ENCODE measurements at places on chromosomes 6 and 20.

DNA sequence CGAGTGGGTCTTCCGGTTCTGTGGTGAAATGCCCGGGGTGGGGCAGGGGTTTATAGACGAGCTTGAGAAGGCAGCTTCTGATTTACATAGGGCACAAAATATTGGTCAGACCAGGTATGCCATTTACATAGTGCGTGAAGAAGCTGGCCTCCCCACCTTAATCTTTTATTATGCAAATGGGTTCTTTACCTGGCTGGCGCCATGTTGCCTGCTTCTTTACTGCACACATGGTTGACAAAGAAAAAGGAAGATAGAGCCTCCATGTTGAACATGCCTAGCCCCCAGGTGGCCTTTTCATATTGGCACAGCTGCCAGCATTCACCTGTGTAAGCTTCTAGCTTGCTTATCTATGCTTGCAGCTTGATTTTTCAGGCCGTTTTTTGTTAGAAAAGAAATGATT, 276.2 kb downstream of the PHACTR1 start:
- DNase-seq = no peak

GRCh38 chr6:135657207-135657606, 159.7 kb upstream of the AHI1 start:
- no peak for DNase-seq

DNA sequence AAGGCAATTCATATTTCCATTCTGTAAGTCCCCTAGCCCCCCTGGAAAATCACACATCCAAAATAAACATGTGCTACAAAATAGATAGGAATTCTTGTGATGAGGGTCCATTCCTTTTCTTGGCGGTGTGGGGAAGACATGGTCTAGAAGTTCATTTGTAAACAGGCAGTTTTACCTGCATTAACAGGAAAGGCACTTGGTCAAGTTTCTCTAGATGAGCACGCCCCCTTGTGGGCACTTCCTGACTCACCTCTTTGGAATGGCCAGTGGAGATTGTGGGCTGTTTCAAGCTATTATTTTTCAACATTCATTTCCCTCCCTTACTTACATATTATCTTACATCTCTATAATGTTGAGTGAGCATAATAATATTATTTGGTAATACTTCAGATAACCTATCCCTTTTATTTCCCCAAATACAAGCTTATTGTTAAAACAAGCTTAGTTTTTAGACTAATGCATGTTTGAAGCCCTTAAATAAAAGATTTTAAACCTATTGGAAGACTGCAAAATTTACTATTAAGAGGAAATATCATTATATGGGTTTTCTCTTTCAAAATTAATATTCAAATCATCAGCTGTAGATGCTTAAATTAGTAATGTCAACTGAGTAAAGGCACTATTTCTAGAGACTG, 92.1 kb downstream of the TASP1 start:
- DNase-seq = no peak

DNA sequence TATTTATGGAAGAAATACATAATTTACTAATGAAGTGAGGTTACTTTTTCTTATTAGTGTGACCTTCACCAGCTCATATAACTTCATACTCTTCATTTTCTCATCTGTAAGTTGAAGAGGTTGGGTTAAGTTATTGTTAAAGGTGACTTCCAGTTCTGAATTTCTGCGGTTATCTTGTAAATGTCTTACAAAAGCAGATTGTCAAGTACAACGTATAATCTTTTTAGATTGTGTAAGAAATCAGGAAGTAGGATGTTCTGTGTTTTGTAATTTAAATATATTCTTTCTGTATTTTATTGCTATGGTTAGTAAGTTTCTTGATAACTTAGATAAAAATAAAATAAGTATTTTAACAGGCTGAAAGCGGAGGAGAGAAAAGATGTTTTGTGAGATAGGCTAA, 12.0 kb downstream of the WTAP start:
- no peak for DNase-seq

- DNase-seq = no peak
These were observed 5.9 kb downstream of the TP53TG5 start for GRCh38 chr20:45372241-45372640.

DNA sequence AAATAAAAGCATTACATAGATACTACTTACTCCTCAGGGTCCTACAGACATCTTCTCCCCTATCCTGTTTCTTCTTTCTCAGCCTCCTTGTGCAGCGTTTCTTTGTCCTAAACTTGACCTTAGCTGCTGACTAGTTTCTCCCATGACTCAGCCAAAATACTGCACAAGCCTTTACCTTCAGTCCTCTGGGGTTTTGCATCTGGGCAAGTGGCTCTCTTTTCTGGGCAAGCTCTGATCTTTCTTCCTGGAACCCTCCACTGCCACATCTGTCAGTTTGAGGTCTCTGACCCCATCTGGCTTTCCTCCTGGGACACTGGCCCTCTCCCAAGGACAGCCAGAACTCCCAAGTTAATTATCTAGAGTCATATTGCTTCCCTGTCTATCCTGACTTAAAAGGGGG, 838.4 kb downstream of the DHX35 start:
- no peak for DNase-seq

DNA sequence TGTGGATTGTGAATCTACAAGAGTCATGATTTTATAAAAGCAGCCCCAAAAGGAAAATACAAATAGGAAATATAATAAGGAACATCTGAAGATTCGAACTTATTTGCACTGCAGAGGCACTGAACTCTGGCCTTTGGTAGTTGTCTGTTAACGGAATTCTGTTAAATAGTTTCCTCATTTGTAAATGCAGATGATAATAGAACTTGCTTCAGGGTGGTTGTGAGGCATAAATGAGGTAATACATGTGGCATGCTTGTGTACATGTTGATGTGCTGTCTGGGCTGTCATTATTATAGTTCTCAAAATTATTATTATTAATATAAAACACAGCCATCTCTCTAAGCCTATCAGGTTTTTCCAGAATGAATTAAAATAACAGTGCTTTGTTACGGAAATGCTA, 302.0 kb downstream of the NRN1 start:
- DNase-seq = no peak
